D721Med (cell line): ENCODE measurements at places on chromosomes 7 and 10.
A peak's percentile ranks its signal among the peaks of the same experiment; 100 is the strongest.

- DNase-seq, result no peak
Observed at GRCh38 chr7:81925530-81925929, 155.7 kb upstream of the HGF start.

GRCh38 chr7:127831318-127832219, 179.6 kb downstream of the SND1 start:
- no peak for DNase-seq

- DNase-seq, result no peak
Observed at GRCh38 chr7:81236560-81236959, 317.7 kb upstream of the SEMA3C start.

- no peak for DNase-seq
Observed at GRCh38 chr10:120578890-120579289, 121.9 kb downstream of the PLPP4 start.

GRCh38 chr10:78752221-78752620, 316.5 kb upstream of the ZMIZ1 start:
- DNase-seq, result no peak

DNA sequence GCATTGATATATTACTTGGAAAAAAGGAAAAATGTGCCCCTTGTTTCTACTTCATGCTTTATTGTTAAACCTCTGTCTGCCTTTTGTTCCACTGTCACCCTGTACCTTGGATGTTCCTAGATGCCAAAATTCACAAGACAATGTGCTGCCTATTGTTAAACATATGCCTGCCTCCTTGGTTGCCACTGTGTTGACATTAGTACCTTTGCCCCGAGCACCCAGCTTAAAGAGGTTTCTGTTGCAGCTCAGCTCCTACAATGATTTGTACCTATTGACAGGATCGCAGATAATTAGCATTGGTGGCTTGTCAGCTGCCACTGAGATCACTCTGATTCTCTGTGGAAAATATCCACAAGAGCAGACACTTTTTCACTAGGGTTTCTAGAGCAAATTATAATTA, 188.0 kb downstream of the KCND2 start:
- DNase-seq, result no peak

- DNase-seq, result no peak
Observed at GRCh38 chr7:47944536-47945260, 3.6 kb downstream of the PKD1L1 start.

- DNase-seq, result no peak
Observed at GRCh38 chr10:77391605-77392235, 245.9 kb downstream of the KCNMA1 start.

- DNase-seq, result no peak
Observed at GRCh38 chr10:93173967-93174845, 100.5 kb downstream of the CYP26A1 start.

DNA sequence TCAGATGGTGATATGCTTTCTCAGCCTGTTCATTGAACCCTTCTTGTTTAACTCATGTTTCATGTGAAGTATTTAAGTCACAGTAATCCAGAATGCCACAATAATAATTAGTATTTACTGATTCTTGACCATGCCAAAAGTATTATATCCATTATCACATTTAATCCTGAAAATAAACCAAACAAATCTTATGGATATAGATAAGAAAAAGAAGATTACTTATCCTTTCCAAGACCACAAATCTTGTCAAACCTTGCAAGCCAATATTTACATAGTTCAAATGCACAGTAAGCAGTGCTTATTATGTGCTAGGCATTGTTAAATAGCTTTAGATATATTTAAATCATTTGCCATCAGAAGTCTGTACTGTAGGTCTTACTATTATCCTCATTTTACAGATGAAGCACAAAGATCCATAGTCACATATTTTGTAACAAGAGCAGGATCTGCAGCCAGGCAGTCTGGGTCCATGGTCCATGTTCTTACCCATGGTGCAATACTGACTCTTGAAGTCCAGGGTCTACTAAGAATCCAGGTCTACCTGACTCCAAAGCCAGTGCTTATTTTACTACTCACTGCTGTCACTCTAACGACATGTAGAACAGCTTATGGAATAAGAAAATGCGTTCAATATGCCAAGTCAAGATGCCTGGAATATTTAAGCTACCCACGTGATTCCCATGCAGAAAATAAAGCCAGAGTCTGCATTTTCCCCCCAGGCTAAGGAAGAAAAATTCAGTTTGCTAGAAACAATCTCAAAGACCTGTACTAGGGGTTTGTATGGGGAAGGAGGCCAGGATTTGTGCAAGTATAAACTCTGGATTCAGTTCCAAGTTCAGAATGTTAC, 984.8 kb upstream of the LRRTM3 start:
- peak; percentile 17 for DNase-seq

- no peak for DNase-seq
Observed at GRCh38 chr7:644381-645305, 81.9 kb upstream of the DNAAF5 start.

DNA sequence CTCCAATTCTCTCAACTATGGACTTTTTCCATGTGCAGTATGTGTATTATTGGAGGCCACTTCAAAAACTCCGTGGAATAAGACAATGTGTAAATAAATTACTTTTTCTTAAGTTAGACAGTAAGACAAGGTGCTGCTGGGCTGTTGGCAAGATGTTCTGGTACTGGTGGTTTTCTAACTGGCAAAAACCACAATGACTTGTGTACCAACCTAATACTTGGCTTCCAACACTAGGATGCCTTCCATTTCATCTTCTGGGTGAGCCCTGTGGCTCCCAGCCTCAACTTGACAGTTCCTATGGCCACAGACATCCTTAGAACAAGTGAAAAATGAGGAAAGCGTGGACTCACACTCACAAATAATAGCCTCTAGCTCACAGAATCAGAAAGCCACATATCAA, 77.0 kb downstream of the OSBPL3 start:
- DNase-seq, result no peak

- no peak for DNase-seq
Observed at GRCh38 chr10:44051584-44052385, 333.1 kb downstream of the CXCL12 start.

DNA sequence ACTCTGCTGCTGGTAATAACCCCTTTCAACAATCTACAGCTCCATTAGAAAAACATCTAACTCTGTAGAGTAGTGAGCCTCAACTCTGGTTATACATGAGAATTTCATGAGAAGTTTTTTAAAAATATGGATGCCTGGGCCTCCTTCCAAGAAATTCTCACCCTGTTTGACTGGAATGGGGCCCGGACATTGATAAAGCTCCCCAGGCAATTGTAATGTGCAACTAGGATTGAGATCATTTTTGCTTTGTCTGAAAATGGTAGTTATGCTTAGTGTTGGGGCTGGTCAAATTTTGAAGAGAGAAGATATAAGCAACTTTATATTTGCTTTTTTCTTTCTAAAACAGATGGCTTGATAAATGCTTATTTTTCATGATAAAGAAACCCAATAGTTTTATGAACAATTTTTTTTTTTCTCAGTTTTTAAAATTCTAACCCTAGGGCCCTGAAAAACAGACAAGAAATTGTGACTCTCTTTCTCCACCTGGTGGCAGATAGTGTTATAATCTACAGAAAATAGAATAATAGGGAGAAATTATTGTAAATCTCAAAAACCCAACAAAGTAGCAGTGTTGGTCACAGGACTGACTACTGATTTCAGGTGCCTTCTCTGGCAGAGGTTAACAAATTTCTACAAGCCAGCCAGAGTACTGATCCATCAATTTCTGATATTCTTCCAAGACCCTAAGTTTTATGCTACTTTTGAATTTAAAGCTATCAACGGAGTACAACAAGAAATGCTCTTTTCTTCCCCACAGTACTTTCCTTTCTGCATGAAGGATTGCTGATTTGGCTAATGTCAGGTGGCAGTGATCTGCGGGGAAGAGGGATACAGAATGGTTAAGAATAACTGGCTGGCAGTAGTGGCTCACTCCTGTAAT, 174.8 kb downstream of the DKK1 start:
- DNase-seq, result no peak

- DNase-seq, result no peak
Observed at GRCh38 chr7:147915781-147916180, 674.8 kb upstream of the C7orf33 start.

DNA sequence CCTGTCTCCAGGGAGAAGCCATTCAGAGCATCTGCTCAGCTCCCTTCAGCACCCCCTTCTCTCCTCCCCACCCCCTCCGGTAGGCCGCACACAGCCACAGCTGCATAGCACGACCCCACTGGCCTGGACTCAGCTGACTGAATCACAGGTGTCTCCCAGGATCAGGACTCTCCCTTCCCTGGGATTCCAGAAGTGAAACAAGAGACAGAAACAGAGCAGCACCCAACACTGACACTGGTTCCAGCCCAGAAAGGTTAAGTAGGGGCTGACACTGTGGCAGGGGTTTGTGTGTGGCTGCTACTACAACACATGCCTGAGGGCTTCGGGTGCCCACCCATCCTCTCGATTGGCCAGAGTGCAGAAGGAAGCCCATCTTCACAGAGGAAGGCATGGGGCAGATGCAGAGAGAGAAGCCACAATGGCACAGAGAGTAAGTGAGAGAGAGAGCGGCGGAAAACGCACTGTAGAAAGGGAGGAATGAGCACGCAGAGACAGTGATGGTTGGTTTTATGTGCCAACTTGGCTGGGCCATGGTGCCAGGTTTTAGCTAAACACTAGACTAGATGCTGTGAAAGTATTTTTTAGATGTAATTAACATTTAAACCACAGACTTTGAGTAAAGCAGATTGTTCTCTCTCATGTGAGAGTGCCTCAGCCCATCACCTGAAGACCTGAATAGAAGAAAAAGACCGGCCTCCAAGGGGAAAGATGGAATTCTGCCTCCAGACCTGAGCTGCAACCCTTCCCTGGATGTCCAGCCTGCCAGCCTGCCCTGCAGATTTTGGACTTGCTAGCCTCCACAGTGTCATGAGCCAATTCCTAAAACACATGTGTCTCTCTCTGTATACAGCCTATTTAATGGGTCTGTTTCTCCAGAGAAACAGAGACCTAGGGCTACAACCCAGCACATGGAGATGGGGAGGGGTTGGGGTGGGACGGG, 107.5 kb downstream of the GRB10 start:
- DNase-seq, result no peak

DNA sequence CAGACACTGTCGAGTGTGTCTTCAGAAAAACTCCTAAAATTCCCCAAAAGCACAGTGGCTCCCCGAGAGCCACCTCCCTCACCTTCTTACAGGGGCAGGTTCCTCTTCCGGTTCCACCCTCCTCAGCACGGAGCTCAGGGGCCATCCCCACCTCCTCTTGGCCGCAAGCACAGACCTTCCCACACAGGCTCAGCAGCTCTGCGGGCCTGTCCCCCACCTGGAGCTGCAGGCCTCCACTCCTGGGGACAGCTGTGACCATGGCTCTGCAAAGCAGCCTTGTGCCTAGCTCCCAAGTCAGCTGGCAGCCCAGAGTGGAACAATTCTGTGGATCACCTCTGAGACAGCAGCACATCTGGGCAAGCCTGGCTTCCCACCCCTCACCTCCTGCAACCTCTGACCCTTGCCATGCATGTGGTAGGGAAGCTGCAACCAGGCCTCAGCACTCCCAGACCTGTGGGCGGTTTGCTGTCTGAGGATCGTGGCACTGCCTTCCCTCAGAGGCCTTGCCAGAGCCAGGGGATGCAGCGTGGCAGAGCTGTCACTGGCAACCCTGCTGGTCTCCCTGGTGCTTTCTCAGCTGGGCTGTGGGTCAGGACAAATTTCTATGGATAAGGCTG, 79.7 kb downstream of the ALOX5 start:
- no peak for DNase-seq

- no peak for DNase-seq
Observed at GRCh38 chr10:33955676-33956075, 621.2 kb upstream of the NRP1 start.
